ENCODE measurements at places on chromosomes 12 and 14. TPM values are rescaled to one million over a fixed set of nuclear protein-coding genes. Genes with fewer than 3 reads are reported as not detected.

MMP17 gene
- 0.60 TPM for total RNA-seq

DNA sequence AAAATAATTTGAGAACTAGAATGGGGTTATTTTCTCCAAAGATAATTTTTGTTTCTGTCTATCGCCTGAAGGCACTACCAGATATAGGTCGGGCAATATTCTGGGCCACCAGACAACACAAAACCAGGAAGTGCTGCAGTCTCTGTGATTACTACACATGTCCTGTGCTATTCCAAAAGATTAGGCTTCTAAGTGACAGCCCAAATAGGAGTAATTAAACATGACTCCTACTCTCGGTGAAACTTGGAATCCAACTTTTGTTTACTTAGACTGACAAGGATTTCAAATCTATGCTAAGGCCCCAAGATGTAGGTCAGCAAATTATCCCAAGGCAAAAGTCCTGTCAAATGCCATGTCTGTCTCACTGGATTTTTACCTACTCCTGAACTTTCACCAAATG is 157.6 kb upstream of the LRFN5 start:
- H3K4me1 ChIP-seq = no peaks in the 10 kb centered on the region
- no peak for DNase-seq
- H3K27me3 ChIP-seq = no peaks in the 10 kb centered on the region
- no peak overlapping the region for H3K4me3 ChIP-seq

RFX4 gene
- total RNA-seq = not detected

GRCh38 chr14:55556929-55557623 is 22.9 kb upstream of the KTN1 start:
- no peak overlapping the region for H3K4me3 ChIP-seq
- peaks cover 2% of the 10 kb centered on the region for H3K36me3 ChIP-seq
- H3K27ac ChIP-seq = no peak overlapping the region
- no peak for DNase-seq
- no peaks in the 10 kb centered on the region for H3K4me1 ChIP-seq
- no peaks in the 10 kb centered on the region for H3K27me3 ChIP-seq

TRIM9 gene
- total RNA-seq = 7.2 TPM

DNA sequence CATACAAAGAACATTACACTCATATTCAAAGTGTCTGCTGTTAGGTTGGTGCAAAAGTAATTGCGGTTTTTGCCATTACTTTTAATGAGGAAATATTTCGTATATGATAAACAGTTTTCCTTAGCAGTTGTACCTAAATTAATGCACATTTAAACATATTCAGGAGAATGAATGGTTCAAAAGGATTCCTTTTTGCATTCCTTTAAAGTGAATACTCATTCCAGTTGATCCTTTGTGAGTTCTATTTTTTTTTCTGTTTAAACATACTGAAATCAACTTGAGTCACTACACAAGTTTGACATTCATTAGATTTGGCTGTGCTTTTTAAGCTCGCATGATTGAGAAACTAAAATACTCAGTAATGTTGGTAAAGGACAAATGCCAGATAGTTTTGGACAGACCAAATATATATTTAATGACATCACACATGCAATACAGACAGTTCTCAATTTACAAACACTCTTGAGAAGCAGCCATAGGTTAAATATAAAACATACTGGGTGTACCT is 13.8 kb upstream of the SLC38A2 start:
- no peak overlapping the region for H3K4me3 ChIP-seq
- peaks cover 8% of the 10 kb centered on the region for H3K36me3 ChIP-seq

DNA sequence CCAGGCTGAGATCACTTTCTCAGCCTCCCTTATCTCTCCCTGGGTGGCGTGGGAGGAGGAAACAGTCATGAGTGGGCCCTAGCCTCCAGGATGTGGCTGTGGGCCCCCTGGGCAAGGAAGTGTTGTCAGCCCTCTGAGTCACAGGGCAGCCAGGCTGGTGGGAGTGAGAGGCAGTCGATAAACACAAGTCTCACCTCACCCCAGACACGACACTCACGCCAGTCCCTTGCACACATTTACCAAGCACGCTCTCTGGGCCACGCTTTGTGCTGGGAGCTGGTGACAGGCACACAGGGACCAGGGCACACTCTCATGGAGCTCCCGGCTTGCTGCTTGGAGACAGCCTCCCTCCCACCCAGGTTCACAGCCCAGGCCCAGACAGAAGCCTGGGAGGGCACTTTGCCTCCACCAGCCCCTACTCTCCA is 1.9 kb upstream of the KRT79 start:
- H3K4me3 ChIP-seq = peak overlapping the region; percentile 5
- H3K36me3 ChIP-seq = no peaks in the 10 kb centered on the region
- peak; percentile 92 for DNase-seq
- H3K4me1 ChIP-seq = peaks cover 39% of the 10 kb centered on the region
- H3K27me3 ChIP-seq = peaks cover 1% of the 10 kb centered on the region

DNA sequence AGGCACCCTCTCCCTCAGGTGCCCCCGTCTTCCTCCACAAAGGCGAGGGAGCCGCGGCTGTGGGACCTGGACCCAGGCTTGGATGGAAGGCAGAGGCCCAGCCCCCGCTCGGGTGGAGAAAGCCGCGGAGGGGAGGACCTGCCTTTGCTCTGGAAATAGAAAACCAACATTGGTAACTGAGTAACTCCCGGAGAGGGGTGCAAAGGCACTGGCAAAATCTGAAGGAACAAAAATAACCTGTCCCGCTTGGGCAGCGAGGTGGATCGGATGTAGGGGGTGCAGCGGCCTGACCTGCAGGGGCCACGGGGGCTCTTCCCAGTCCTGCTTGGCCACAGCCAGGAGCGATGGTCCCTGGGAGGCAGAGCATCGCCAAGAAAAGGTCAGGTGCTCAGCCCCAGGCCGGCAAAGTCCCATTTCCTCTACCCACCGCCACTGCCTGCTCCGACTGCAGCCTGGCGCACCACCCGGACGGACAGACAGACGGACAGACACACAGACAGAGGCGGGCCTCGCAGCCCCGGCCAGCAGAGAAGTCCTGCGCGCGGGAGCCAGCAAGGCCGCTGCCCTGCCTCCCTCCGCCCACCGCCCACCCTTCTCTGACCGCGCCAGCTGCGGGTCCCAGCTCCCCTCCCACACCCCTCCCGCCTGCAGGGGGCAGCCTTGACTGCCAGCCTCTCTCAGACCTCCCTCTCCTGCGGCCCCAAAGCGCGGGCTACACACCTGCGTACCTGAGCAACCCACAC is 21.4 kb upstream of the TMEM106C start:
- no peak overlapping the region for H3K27ac ChIP-seq
- peaks cover 4% of the 10 kb centered on the region for H3K4me1 ChIP-seq
- no peak overlapping the region for H3K4me3 ChIP-seq
- H3K36me3 ChIP-seq = no peaks in the 10 kb centered on the region

GRCh38 chr12:6182279-6182898 is 17.8 kb upstream of the CD9 start:
- no peaks in the 10 kb centered on the region for H3K36me3 ChIP-seq
- no peak overlapping the region for H3K4me3 ChIP-seq
- H3K27ac ChIP-seq = no peak overlapping the region
- H3K4me1 ChIP-seq = no peaks in the 10 kb centered on the region

DNA sequence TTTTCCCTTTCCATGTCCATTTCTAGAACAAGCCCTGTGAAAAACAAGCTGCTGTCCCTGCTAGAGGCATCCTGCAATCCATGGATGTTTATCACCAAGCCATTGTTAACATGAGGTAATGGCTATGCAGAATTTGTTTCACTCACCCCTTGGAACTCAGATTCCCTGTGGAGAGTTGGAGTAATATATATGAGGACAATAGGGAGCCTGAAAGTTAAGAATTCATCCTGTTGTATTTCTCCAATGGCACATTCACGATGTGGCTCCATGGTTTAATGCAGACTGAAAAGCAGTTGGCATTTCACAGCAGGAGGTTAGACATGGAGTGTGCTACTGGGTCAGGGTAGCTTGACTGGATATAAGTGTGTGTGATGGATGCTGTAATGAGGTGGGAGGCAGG is 32.4 kb downstream of the GPR65 start:
- H3K4me1 ChIP-seq = peaks cover 9% of the 10 kb centered on the region
- no peak for DNase-seq
- no peak overlapping the region for H3K27ac ChIP-seq
- H3K4me3 ChIP-seq = no peak overlapping the region

PIK3C2G gene
- not detected for total RNA-seq
